ENCODE measurements at places on chromosomes 7 and 10. TPM values are rescaled to one million over a fixed set of nuclear protein-coding genes. Genes with fewer than 3 reads are reported as not detected.

- DNase-seq, result no peak
These were observed 109.4 kb downstream of the FAM107B start for GRCh38 chr10:14665304-14665703.

DNA sequence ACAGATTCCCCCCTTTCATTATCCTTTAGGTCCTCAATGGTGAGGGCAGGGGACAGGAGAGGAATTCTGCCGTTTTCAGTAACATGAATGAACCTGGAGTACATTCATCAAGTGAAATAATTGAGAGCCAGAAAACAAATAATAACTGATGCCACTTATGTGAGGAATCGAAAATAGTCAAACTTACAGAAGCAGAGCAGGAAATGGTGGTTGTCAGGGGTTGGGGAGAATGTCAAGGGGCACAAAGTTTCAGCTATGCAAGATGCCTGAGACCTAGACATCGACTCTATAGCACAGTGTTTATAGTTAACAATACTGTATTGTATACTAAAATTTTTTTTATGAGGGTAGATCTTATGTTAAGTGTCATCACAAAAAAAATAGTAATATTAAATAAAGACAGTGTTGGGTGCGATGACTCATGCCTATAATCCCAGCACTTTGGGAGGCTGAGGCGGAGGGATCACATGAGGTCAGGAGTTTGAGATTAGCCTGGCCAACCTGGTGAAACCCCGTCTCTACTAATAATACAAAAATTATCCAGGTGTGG lies 1219.8 kb downstream of the GATA3 start:
- no peak for DNase-seq

GRCh38 chr7:65216469-65216868 lies 157.2 kb upstream of the ZNF92 start:
- peak; percentile 32 for DNase-seq

DNA sequence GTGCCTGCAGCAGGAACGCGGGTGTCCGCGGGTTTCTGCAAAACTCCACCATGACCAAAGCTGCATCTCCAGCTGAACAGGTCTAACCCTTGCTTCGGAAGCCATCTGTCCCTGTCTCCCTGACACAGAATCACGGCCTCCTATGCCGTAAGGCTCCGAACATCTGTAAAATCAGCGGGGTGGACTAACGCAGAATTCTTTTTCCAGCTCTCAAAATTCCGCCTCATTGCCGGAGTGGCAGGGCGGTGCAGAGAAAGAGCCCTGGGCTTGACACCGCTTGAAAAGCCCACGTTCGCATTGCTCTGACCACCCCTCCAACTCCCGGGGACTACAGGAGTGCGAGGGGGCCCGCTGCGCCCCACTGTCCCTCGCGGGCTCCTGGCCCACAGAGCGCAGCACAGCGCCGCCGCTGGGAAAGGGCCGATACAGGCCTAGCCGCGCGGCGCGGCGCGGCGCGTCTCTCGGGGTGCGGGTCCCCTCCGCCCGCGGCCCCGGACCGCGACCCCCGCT lies 409 bp downstream of the DNMBP start:
- DNase-seq, result peak; percentile 53

DNA sequence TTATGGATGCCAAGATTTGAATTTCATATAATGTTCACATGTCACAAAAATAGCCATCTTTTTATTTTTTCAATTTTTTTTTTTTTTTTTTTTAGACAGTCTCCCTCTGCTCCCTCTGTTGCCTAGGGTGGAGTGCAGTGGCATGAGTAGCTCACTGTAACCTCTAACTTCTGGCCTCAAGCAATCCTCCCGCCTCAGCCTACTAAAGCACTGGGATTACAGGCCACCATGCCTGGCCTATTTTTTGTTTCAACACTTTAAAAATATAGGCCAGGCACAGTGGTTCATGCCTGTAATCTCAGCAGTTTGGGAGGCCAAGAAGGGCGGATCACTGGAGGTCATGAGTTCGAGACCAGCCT lies 246.3 kb downstream of the SKIDA1 start:
- no peak for DNase-seq

- no peak for DNase-seq
These were observed 88.6 kb upstream of the PFKP start for GRCh38 chr10:2978574-2979273.

DNA sequence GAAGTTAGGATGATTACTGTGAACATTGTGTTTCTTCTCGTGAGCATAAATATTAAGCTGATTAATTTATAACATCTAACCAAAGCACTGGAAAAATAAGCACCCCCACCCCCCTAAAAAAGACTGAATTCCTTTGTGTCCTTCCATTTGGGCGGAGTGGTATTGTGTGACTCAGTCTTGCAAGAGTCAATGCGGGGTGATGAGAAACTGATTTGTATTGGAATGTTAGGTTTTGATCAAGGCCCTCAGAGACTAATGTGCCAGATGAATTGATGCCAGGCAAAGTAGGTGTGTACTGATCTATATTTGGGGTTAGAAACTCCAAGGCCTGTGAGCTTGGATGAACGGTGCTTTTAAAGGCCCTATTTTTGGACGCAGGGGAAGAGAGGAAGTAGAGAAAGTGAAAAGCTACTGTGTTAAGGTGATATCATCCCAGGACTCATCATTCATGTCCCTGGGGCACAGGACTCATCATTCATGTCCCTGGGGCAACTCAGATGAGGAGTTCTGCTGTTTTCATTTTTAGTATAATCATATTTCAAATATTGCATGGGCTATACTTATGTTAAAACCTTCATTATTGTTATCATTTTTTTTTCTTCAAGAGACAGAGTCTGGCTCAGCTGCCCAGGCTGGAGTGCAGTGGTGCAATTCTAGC lies 61.3 kb upstream of the PTN start:
- DNase-seq, result no peak

DNA sequence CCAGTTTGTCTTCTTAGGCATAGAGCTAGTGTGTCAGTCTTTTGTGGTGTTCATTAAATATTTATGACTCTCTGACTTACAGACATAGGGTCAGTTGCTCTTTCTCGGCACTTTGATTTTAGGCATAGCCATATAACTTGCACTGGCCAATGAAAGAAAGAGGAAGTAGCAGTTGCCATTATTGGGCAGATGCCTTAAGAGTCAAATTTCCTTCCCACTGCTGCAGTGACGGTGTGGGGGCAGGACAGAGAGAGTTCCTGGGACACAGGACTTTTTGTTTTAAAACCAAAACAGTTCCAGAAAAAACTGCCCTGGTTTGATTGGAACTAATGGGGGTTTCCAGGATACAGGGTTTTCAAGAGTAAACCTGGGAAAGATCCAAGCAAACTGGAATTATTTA lies 60.2 kb upstream of the PHF14 start:
- DNase-seq, result no peak

- DNase-seq, result no peak
These were observed 13.3 kb upstream of the ZNF273 start for GRCh38 chr7:64889686-64890162.

GRCh38 chr10:3779158-3779741 lies 5.8 kb downstream of the KLF6 start:
- DNase-seq, result no peak

DNA sequence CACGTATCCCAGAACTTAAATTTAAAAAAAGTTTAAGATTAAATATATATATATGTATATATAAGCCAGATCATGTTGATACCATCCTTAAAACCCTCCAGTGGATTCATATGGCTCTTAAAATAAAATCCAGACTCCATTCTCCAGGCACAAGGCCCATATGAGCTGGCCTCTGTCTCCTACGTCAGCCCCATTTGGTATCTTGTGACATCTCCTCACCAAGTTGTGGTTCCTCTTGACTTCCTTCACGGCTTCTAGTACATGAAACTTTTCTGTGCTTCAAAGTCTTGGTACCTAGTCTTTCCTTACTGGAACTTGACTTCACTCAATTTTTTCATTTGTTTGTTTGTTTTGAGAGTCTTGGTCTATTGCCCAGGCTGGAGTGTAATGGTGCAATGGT lies 61.3 kb downstream of the PRLHR start:
- DNase-seq, result no peak

DNA sequence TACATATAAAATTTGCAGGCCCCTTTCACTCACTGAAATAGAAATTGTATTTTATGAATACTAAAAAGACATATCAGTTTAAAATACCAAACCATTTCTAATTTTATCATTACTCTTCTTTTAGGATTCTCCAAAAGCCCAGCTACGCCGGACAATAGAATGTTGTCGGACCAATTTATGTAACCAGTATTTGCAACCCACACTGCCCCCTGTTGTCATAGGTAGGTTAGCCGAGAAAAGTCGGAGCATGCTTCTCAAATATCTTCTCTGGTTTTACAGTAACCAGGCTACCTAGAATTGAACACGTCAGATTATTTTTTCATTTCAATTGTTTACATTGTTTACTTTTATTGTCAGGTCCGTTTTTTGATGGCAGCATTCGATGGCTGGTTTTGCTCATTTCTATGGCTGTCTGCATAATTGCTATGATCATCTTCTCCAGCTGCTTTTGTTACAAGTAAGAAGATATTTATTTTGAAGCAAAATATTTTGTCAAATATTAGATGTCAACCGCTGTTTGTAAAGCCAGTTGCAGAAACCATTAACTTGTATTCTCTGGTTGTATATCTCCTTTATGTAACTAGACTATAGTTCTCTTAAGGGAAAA lies 57.6 kb downstream of the MMRN2 start:
- peak; percentile 59 for DNase-seq

- DNase-seq, result no peak
These were observed 23.6 kb upstream of the ZRANB1 start for GRCh38 chr10:124918191-124918830.

GRCh38 chr10:3622427-3622826 lies 162.6 kb downstream of the KLF6 start:
- DNase-seq, result no peak

Gene HOXA1
- total RNA-seq, result 3.5 TPM

Gene EBLN1
- not detected for total RNA-seq

Gene DDC
- 1.0 TPM for total RNA-seq

Gene CALML5
- not detected for total RNA-seq

Gene MEST
- total RNA-seq, result 236 TPM
